SW480 (cell line): ENCODE measurements at places on chromosomes 2 and 18.
A peak's percentile ranks its signal among the peaks of the same experiment; 100 is the strongest.

- DNase-seq: peak; percentile 68
These were observed 1.2 kb downstream of the CFLAR start for GRCh38 chr2:201116959-201117734.

DNA sequence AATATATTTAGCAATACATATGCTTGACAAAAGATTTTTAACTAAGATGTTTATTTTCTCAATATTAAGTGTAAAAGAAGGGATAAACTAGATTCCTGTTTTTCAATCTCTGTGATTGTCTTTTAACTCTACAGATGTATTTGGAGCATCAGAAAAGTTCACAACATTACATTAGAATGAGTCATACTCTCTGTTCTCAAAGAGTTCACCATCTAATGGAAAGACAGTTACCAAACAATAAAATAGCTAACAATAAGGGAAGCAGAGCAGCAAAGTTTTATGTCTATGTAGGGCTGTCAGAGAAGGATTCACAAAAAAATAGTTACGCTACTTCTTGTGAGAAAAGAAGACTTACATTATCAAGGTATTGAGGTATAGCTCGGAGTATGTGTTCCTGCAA lies 109.2 kb upstream of the MAP2 start:
- peak; percentile 2 for DNase-seq

GRCh38 chr2:236178890-236179235 lies 10.7 kb upstream of the GBX2 start:
- no peak for DNase-seq

DNA sequence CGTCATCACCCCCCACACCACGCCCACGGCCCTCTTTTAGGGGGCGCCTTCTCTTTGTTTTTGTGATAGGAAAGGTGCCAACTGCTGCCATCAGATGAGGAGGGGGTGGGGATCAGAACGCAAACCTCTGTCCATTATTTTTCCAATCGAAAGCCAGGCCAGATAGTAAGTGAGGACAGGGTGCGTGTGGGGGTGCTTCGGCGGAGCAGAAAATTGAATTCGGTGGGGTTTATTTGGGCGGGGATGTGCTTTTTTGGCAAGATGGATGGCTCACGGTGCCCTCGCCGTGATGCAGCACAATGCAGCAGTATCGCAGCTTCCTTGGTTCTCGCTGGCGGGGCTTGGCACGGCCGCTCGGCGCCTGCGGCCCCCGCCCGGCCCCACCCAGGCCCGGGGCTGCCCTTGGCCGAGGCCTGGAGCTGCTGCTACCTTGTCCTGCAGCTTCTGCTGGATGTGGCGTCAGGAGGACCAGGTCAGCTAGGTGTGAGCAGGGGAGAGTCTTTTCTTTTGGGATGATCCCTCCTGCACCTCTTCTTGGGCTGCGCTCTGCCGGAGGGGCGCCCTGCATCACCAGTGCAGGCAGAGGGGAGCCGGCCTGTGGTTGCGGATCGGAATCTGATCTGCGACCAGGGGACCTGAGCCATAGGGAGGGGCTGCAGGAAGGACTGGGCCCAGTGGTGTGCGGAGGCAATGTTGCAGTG lies 1.3 kb downstream of the SPTBN1 start:
- DNase-seq: peak; percentile 71

DNA sequence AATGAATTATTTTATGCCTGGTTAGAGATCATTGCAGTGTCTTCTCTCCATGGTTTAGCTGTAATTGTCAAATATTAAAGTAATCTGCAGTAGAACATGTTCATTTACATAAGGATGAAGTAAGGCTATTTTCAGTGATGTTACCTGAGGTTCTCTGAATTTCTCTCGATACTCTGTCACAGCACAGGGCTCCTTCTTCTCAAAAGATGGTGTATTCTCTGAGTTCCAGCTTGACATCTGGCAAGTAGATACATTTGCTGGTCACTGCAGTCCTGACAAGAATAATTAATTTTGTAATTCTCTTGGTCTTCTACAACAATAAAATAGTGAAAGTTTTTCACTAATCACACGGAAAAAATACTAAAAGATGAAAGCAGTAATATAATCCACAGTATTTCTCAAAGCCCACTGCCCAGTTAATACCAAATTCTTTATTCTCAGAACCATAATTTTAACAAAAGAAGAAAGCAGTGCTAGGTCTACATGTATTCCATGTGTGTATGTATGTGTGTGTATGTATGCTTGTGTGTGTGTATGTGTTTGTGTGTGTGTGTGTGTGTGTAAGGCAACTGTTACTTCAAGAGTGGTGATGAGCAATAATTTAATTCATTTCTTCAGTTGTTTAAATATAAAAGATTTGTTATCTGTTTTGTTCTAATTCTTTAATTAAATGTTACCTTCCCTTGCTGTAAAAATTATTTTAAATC lies 1165.5 kb upstream of the SLC39A10 start:
- DNase-seq: no peak

DNA sequence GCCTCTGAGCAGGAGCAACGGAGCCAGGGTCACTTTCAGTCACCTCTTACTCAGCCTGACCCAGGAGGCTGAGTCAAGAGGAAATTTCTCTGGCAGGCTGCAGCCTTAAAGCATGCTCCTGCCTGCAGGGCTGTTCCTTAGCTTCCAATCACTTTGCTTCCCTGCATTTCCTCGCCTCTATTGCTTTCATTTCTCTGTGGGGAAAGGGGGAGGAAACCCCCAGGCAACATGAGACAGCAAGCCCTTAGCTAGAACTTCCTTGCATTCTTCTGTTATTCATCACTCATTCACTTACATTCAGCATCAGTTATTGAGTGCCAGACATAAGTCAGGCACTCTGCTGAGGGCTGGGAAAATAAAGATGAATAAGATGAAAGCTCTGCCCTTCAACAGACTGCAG lies 13.0 kb downstream of the XDH start:
- DNase-seq: no peak

GRCh38 chr2:61853086-61853846 lies 594 bp downstream of the FAM161A start:
- peak; percentile 57 for DNase-seq

DNA sequence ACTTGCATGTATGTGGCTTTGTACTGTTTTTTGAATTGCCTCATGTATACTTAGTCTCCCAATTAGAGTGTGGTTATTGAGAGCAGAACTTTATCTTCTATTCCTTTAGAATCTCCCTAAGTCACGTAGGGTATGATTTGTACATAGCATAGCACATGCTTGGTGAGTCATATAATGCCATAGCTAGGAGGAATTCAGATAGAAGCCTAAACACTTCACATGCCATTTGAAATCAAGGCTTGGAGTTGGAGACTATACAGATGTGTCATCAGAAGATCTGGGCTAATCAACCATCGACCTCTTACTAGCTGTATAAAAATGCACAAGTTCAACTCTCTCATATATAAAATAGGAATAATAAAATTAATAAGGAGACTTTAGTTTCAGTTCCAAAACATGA lies 222.6 kb upstream of the ST6GAL2 start:
- DNase-seq: no peak

DNA sequence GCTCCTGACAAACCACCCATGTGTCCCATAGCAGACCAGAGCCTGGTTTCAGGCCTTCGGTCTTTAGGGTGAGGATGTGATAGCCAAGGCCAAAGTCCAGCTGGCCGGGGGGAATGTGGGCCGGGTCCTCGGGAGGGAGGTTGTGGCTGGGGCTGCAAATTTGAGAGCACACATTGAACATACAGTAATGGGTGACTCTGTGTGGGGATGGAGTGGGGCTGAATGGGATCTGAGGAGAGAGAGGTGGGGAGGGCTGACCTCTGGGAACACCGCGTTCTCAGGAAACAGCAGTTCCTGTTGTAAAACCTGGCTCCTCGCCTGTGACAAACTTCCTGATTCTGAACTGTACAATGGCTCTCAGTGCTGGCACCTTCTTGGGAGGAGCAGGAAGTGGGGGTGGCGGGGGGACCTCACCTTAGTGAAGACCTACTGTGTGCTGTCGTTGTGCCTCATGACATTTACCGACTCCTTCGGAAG lies 48.8 kb downstream of the MCFD2 start:
- no peak for DNase-seq
